SJCRH30 (cell line): ENCODE measurements at places on chromosomes 11 and 22. TPM values are rescaled to one million over a fixed set of nuclear protein-coding genes. Genes with fewer than 3 reads are reported as not detected.
A peak's percentile ranks its signal among the peaks of the same experiment; 100 is the strongest.

GRCh38 chr11:20021771-20022362 lies 138.4 kb downstream of the DBX1 start:
- peaks cover 51% of the 10 kb centered on the region for H3K4me1 ChIP-seq
- no peaks in the 10 kb centered on the region for H3K27me3 ChIP-seq
- DNase-seq, result peak; percentile 86

GRCh38 chr11:45336136-45336535 lies 50.0 kb upstream of the SYT13 start:
- no peak overlapping the region for H3K4me3 ChIP-seq
- H3K36me3 ChIP-seq, result no peaks in the 10 kb centered on the region; the same call in 1 of the 2 replicates
- H3K4me1 ChIP-seq, result no peaks in the 10 kb centered on the region; the same call in 1 of the 2 replicates
- H3K27ac ChIP-seq, result no peak overlapping the region
- H3K27me3 ChIP-seq, result peaks cover 17% of the 10 kb centered on the region

PACSIN3 gene
- 26.7 and 29.0 TPM in 2 replicates for total RNA-seq

- H3K36me3 ChIP-seq, result peaks cover 36% of the 10 kb centered on the region
- no peak overlapping the region for H3K27ac ChIP-seq
- H3K4me3 ChIP-seq, result no peak overlapping the region
- H3K4me1 ChIP-seq, result peaks cover 14% of the 10 kb centered on the region; the same call in 1 of the 2 replicates
- H3K27me3 ChIP-seq, result no peaks in the 10 kb centered on the region
Measured at GRCh38 chr22:38309614-38310517, 7.4 kb downstream of the CSNK1E start.

MMP8 gene
- total RNA-seq, result not detected in 2 replicates

BIK gene
- 0.14 TPM in 1 of 2 replicates, not detected in the other for total RNA-seq

DNA sequence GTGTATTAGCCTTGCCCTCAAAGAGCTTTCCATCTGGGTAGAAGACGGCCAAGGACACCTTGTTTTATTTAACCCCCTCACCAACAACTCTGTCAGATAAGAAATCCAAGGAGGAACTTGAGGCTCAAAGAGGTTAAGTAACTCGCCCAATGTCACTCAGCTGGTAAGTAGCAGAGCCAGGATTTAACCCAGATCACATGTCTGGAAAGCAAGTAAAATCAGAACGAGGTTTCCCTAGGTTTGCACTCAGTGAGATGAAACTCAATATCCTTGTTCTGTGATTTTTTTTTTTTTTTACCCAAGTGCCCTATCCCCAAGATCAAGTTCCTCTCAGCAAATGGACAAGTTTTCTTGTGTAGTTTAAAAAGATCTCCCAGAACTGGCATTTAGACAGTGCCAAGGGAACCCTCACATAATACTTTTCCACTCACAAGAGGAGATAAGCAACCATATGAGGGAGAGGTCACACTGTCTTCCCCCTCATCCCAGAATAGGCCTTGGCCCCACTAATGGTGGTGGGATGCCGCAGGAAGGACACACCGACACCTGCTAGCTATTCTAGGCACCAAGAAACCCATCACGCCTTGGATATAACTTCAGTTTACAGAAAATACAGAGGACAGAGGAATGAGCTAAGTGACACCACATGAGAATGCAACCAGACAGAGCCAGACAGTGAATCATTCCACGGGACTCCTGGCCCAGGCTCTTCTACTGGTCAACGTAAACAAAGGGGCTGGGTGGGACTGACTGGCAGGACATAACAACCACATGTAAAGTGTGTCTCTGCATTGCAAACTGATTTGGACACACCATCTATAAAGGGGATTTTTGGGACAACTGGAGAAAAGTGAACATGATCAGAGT lies 8.6 kb upstream of the ARAP1 start:
- no peak overlapping the region for H3K4me3 ChIP-seq
- no peak overlapping the region for H3K27ac ChIP-seq
- H3K27me3 ChIP-seq, result no peaks in the 10 kb centered on the region
- H3K4me1 ChIP-seq, result peaks cover 16% of the 10 kb centered on the region
- H3K36me3 ChIP-seq, result no peaks in the 10 kb centered on the region

DNA sequence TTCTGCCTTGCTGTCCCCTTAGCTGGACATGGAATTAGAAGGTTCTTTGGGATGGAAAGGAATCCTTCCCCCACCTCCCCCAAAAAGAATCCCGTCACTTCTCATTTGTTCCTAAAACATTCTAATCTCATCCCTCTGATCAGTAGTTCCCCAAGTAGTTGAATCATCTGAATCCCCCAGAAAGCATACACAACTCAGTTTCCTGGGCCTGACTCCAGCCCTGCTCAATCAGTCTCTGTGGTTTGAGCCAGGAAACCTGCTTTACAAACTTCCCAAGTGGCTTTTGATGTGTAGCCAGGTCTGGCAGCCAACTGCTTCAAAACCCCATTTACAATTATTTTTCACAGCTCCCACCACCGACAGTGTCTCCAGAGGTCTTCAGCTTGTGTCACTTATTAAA lies 20.2 kb downstream of the C22orf31 start:
- DNase-seq, result no peak
- no peaks in the 10 kb centered on the region; the same call in 1 of the 2 replicates for H3K4me1 ChIP-seq
- H3K36me3 ChIP-seq, result peaks cover 4% of the 10 kb centered on the region; the same call in 1 of the 2 replicates
- no peak overlapping the region for H3K4me3 ChIP-seq
- no peak overlapping the region for H3K27ac ChIP-seq

GRCh38 chr22:16975155-16975885 lies 32.7 kb downstream of the GAB4 start:
- no peak overlapping the region for H3K4me3 ChIP-seq
- H3K4me1 ChIP-seq, result no peaks in the 10 kb centered on the region
- H3K27me3 ChIP-seq, result peaks cover 4% of the 10 kb centered on the region; the same call in 1 of the 2 replicates
- H3K27ac ChIP-seq, result no peak overlapping the region

- H3K27ac ChIP-seq, result no peak within 1 kb of the TSS
- DNase-seq, result no peak
- H3K4me1 ChIP-seq, result peaks cover 5% of the 10 kb centered on the region; the same call in 1 of the 2 replicates
Measured at GRCh38 chr11:67022961-67023956, at the start of gene SYT12. TSS of gene SYT12 (plus strand) at chr11:67023134. CDS start at chr11:67030145, 7,011 bp downstream.

CABP4 gene
- 1.2 and 2.6 TPM in 2 replicates for total RNA-seq

HEPN1 gene
- not detected in 2 replicates for total RNA-seq

ART1 gene
- total RNA-seq, result not detected in 2 replicates

CEND1 gene
- total RNA-seq, result 1.5 TPM in 2 replicates

- H3K4me3 ChIP-seq, result no peak overlapping the region
- no peak for DNase-seq
- H3K4me1 ChIP-seq, result peaks cover 28% of the 10 kb centered on the region
- H3K27me3 ChIP-seq, result no peaks in the 10 kb centered on the region
Measured at GRCh38 chr11:20156876-20157613, 3.2 kb downstream of the DBX1 start.

- no peak overlapping the region for H3K4me3 ChIP-seq
- peaks cover 8% of the 10 kb centered on the region for H3K4me1 ChIP-seq
- H3K27ac ChIP-seq, result no peak overlapping the region
- H3K36me3 ChIP-seq, result no peaks in the 10 kb centered on the region
Measured at GRCh38 chr11:121412711-121413415, 39.3 kb upstream of the SORL1 start.

DNA sequence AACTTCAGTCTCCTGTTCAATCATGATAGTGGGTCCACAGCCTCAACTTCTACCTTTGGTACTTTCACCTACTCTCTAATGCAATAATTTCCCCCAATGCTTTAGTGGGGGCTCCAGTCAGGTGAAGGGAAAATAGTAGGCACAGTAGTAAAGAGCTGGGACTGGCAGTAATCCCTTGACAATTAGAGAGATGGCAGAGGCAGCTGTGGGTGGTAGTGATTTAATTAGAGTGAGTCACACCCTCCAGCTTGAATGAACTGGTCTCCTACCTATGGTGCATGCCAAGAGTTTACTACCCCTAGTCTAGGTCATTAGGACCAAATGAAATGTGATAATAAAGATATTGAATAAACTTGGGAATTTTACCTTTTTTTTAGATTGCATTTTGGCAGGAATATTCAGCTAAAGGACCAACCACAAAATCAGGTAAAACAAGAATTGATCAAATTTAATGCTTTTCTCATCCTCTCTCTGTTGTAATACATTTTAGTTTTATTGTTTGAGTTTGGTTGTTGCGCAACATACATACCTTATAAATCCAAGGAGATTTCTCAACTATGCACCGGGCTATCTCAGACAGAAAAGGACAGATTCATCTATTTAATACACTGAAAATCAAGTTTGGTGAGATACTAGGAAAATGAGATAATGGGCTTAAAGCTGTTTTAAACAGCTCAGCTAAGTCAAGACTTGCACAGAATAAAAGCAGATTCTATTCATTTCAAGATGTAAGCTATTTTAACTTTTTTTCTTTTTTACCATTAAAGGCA lies 9.0 kb downstream of the PRRG4 start:
- H3K4me3 ChIP-seq, result no peak overlapping the region
- no peak overlapping the region for H3K27ac ChIP-seq
- H3K36me3 ChIP-seq, result no peaks in the 10 kb centered on the region
- H3K4me1 ChIP-seq, result no peaks in the 10 kb centered on the region
- H3K27me3 ChIP-seq, result no peaks in the 10 kb centered on the region

DNA sequence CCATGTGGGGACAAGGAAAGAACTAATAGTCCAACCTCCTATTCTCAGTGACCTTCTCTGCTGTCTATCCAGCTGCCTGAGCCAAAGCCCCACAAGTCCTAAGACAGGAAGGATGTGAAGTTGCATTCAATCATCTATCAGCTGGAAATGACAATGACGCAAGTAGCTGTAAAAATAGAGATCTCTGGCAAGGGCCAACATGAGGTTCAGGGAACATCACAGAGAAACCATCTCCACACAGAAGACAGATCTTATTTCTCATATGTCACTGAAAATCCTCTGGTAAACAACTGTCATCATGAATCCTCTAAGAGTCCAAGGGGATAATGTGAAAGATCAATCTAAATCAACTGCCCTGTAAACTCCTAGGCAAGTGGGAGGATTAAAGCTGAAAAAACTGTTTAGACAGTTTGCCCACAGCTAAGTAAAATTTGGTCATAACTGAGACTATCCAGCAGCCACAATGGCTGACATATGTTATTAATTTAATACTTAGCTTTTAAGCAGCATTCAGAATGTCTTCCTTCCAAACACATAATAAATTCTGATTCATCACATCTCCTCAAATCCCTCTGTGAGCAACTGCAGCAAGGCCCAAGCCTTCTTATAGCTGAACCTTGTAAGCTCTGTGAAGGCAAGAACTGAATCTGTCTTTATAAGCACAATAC lies 52.1 kb downstream of the ALG9 start:
- DNase-seq, result no peak
- no peaks in the 10 kb centered on the region for H3K4me1 ChIP-seq
- no peak overlapping the region for H3K27ac ChIP-seq
- no peak overlapping the region for H3K4me3 ChIP-seq
- no peaks in the 10 kb centered on the region for H3K27me3 ChIP-seq

B3GAT1 gene
- total RNA-seq, result not detected in 2 replicates

DNA sequence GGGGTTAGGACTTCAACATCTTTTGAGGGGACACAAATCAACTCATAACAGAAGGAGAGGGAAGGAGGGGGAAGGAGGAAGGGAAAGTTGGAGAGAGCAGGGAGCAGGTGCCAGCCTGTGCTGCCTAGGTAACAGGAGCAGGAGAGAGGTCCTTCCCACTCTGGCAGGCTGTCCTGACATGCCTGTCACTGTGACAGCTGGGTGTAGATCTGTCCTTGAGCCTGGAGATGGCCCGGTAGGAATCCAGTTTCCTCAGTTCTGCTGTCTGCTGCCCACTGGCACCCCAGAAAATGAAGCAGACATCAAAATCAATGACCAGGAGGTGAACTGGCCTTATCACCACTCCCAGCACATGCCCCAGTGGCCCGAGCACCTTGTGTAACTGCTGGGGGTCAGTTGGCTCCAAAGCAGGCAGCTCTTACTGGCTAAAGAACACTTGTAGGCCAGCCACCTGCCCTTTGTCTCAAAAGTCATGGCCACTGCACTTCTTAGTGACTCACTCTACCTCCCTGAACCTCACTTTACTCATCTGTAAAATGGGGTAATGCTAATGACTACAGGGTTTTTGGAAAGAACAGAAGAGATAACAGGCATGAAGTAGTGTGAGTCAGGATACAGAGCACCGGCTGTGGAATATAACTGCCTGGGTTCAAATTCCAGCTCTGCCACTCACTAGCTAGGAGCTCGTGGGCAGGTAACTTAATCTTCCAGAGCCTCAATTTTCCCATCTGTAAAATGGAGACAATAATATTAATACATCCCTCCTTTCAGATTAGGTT lies 8.0 kb upstream of the TSPAN18 start:
- no peak overlapping the region for H3K4me3 ChIP-seq
- H3K27me3 ChIP-seq, result peaks cover 11% of the 10 kb centered on the region
- H3K4me1 ChIP-seq, result no peaks in the 10 kb centered on the region
- no peak for DNase-seq
- H3K27ac ChIP-seq, result no peak overlapping the region

MYO18B gene
- total RNA-seq, result 32.4 and 40.6 TPM in 2 replicates

GRCh38 chr11:119509969-119510401 lies 87.0 kb upstream of the THY1 start:
- DNase-seq, result peak; percentile 98
- H3K4me3 ChIP-seq, result no peak overlapping the region
- H3K36me3 ChIP-seq, result no peaks in the 10 kb centered on the region
- H3K4me1 ChIP-seq, result peaks cover 56% of the 10 kb centered on the region
- no peaks in the 10 kb centered on the region for H3K27me3 ChIP-seq

- no peaks in the 10 kb centered on the region for H3K36me3 ChIP-seq
- H3K4me1 ChIP-seq, result no peaks in the 10 kb centered on the region
- H3K4me3 ChIP-seq, result no peak overlapping the region
Measured at GRCh38 chr11:32478277-32478731, 43.0 kb upstream of the WT1 start.

DCUN1D5 gene
- total RNA-seq, result 51.7 and 52.7 TPM in 2 replicates

GRCh38 chr11:13629779-13630178 lies 38.7 kb upstream of the FAR1 start:
- no peaks in the 10 kb centered on the region for H3K27me3 ChIP-seq
- no peak overlapping the region for H3K27ac ChIP-seq
- H3K4me3 ChIP-seq, result no peak overlapping the region
- no peak for DNase-seq
- no peaks in the 10 kb centered on the region for H3K36me3 ChIP-seq

LDLRAD3 gene
- 36.5 and 38.8 TPM in 2 replicates for total RNA-seq

LRRC32 gene
- total RNA-seq, result 0.15 and 0.30 TPM in 2 replicates

CNGA4 gene
- not detected in 2 replicates for total RNA-seq

GRCh38 chr11:34214961-34215805 lies 109.8 kb downstream of the NAT10 start:
- DNase-seq, result no peak
- no peaks in the 10 kb centered on the region; the same call in 1 of the 2 replicates for H3K4me1 ChIP-seq
- H3K27me3 ChIP-seq, result no peaks in the 10 kb centered on the region
- H3K36me3 ChIP-seq, result no peaks in the 10 kb centered on the region

XKR3 gene
- not detected in 2 replicates for total RNA-seq

DNA sequence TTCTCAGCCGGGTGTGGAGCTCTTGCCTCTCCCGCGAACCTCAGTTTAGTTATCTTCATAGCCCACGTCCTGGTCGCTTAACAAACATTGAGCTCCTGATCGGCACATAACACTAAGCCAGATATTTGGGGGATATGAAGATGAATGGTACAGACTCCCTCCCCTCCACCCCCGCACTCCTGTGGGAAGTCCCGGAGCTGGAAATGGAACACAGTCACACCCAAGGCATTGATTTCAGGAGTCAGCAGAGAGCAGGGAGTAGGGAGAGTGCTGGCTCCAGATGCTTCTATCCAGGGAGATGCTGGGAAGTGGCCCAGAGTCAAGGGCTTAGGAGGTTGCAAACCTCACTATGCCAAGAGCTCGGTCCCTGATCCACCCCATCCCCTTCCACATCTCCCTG lies 26.1 kb upstream of the CABP7 start:
- no peaks in the 10 kb centered on the region for H3K27me3 ChIP-seq
- no peaks in the 10 kb centered on the region for H3K36me3 ChIP-seq
